ENCODE measurements at places on chromosomes 7 and 10.

GRCh38 chr7:74174606-74175082 lies 488 bp downstream of the EIF4H start:
- DNase-seq = peak; percentile 46

- no peak for DNase-seq
Observed at GRCh38 chr10:16999665-17000451, 129.8 kb downstream of the CUBN start.

DNA sequence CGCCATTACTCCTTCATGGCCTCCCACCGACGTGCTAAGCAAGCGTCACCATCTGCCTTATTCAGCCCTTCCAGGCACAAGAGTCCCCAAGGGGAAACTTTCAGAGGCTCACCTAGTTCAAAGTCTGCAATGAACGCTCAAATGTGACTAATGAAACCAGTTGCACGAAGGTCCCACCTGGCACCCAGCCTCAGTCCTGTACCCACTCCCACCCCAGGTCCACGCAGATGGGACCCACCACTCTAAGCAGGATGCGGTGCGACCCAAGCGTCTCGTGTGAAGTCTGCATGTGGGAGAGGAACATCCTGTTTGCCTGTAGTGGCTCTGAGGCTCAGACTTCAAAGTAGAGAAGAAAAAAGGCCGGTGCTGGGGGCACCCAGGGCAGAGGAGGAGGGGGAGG lies 40.3 kb downstream of the RGS10 start:
- peak; percentile 75 for DNase-seq

DNA sequence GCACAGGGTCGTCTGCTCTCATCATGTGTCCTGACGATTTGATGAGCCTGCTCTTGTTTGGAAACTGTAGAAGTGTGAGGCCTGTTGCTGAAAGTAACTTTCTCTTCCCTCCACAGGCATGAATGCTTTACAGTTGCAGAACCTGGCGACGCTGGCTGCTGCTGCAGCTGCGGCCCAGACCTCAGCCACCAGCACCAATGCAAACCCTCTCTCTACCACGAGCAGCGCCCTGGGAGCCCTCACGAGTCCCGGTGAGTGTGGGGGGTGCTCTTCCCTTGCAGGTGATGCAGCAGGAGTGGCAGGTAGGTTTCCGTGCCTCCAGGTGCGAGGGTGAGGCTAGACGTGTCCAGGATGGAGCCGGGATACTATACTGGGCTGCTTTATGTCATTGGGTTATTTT lies 270.6 kb downstream of the CELF2 start:
- peak; percentile 8 for DNase-seq

DNA sequence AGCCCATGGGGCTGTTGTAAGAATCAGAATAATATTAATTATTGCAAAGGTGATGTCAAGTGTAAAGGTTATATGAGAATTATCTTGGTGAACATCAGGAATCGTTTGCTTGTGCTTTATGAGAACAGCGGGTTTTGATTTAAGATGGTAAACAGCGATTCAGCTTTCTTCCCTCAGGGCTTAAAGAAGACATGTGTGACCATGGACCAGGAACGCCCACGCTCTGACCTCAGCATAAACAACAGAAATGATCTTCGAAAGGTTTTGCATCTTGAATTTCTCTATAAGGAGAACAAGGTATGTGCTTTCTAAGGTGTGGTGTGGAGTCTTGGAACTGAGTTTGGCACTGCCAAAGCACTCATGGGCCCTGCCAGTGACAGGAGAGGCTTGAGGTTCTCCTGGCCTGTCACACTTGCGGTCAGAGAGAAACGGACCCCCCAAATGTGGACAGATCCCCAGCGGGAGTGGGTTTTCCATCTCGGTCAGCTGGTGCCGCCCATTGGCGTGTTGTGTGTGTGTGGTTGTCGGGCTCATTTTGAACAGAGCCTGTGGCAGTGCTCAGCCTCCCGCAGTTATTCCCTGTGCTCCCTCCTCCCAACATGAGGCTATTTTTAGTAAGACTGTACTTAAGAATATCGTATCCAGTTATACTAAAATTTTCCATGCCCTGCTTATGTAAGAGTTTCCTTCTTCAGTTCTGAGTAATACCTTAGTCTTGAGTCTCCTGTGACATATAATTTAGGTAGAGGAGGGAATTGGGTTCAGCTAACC lies 7.2 kb downstream of the MINDY4 start:
- DNase-seq = no peak

DNA sequence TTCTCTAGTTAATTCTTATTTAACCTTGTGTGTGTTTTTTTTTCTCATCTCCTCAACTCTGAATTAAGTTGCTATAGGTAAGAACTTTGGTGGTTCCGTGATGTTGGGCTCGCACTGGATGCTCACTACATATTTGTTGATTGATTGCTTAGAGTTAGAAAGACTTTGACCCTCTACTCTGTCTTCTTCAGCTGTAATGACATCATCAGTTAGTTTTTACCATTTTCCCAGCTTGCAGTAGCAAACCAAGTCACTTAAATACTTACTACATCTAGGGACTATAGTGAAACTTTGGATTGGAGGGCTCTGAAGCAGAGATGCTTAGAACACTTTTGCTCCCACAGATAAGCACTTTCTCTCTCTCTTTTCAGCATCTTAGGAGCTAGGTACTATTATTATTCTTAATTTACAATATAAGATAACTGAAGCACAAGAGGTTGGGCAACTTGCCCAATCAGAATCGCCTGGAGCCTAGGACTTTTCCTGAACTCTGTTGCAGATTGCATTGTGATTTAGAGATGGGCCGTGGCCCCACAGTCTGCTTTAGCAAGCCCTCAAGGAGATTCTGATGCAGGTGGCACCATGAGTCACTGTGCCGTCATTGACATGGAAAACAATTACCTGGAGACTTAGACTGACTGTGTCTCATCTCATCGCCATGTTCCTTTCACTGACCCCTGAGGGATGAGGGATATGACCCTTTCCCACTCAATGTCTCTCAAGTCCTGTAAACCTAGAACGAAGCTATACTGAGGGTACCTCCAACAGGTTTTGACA lies 471.9 kb upstream of the PODXL start:
- no peak for DNase-seq

DNA sequence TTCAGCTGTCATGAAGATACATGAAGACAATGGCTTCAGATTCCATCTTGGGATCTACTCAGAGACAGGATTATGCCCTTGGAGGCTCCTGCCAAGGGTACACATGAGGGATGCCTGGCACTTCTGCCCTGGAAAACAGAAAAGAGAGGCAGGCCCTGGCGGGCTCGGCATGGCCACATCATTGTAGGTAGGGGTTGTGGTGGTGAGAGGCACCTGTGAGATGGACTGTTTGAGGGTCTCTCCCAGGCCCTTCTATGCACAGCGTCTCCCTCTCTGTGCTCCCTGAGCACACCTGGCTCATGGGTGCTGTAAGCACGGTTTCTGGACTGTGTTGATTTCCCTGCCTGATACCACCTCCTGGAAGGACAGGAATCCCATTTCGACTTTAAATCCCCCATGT lies 304.3 kb downstream of the GLRX3 start:
- DNase-seq = no peak
